ENCODE measurements at places on chromosomes 5 and 9.

DNA sequence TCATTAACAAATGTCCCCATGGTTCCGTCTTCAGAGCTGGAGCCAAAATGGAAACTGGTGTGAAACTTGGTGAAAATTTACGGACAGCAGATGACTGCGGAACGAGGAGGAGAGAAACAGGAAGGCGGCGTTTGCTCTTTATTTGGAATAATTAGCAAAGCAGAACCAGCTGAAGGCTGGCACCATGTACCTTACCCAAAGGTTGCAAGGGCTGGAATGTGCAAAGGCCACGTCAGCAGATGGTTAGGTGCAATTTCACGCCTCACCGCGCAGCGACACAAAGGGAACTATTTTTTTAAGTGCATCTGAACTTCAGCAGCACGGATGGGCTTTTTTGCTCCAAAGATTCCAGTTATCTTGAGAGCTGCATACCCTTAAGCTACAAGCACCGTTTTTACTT, 127.4 kb downstream of the COL23A1 start:
- DNase-seq: no peak

DNA sequence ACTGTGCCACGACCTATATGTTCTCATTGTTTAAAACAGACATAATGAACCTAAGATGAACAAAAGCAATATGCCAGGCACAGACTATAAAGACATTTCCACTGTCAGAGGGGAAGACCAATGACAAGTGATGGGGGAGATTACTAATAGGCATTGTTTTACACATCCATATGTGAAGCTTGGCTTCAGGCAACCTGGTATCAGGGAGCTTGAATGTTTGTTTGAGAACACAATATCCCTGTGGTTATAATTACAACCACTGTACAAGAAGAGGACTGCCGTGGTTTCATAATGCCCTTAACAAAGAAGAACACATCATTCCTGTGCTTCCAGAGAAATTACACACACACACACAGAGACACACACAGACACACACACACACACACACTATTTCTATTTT, 385.7 kb downstream of the BNC2 start:
- DNase-seq: no peak

GRCh38 chr9:124797343-124798103, 20.6 kb downstream of the OLFML2A start:
- no peak for DNase-seq

- no peak for DNase-seq
Measured at GRCh38 chr5:69092969-69093368, 845 bp upstream of the SLC30A5 start.

DNA sequence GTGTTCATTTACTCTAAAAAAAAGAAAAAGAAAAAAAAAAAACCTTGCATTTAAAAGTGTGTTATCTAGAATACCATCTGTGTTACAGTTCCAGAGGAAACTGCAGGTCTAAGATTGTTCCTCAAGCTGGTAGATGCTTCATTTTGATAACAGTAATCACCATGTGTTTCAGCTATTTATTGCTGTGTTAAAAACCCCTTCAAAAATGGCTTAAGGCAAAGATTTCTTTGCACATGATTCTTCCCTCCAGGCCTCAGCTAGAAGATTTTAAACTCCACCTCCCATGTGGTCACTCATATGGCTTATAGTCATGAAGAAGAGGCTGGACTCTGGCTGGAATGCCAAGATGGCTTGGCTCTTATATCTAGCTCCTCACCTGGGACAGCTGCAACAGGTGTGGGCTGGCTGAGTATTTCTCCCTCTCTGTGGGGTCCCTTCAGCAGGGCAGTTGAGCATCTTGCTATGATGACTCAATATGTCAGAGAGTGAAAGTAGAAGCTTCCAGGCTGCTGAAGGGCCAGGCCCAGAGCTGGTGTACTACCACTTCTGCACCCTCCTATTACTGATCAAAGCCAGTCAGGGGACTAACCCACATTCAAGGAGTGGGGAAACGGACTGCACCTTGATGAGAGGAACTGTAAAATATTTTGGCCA, 920.4 kb upstream of the DMAC1 start:
- no peak for DNase-seq

DNA sequence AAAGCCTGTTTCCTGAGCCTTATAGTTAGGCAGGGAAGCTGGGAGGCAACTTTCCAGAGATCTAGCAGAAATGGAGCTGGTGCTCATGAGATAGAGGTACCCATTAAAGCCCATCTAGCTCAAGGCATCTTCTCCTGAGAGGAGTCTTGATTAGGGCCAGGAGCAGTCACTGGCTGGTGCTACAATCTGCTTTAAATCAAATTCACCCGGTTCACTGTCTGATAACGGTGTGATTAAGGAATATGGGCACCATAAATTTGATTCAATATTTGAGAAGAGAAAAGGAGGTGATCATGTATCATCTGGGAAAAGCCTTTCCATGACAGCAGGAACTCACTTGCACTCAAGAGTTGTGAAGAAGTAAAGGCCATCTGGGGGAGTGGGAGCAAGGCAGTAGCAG, 23.9 kb upstream of the NR5A1 start:
- DNase-seq: no peak

- no peak for DNase-seq
Measured at GRCh38 chr5:10480237-10480985, 38.7 kb downstream of the ROPN1L start.

DNA sequence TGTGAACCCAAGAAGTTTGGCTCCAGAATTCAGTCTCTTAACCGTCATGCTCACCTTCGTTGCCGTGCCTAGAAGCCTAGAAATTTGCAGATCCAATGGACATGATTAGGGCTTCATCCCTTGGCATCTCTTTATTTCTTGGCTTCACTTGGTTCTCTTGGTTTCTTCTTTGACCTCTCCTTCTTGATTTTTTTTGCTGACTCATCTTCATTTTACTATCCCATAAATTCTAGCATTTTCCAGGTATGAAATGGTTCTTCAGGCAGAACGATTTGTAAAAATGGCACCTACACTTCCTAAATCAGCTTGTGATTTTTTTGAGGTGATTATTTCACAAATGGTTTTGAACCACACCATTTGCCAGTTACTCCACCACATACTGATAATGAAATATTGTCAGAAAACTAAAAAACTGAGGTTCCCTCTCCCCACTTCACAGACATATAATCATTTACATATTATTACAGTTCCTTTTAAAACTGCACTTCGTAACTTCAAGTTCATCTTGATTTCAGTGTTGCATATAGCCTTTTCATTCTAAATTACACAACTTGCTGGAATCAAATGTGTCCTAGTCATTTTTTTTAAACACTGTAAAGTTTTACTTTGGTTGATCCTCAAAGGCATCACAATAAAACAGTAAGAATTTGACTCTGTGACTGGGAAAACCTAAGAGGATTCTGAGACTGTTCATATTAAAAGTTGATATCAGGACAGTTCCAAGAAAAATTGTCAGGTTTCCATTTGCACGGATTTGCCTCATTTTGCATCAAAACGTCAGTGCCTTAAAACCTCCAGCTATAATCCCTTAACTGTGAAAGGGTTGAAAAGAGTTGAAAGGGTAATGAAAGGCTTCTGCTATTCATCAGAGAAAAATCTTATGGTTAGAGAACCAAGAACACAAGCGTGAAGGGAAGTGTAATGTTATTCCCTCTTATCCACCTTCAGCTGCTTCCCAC, 8.9 kb upstream of the NREP start:
- no peak for DNase-seq

GRCh38 chr5:173903396-173904140, 15.4 kb downstream of the CPEB4 start:
- no peak for DNase-seq

- DNase-seq: no peak
Measured at GRCh38 chr5:160702934-160703333, 149.1 kb downstream of the ATP10B start.

DNA sequence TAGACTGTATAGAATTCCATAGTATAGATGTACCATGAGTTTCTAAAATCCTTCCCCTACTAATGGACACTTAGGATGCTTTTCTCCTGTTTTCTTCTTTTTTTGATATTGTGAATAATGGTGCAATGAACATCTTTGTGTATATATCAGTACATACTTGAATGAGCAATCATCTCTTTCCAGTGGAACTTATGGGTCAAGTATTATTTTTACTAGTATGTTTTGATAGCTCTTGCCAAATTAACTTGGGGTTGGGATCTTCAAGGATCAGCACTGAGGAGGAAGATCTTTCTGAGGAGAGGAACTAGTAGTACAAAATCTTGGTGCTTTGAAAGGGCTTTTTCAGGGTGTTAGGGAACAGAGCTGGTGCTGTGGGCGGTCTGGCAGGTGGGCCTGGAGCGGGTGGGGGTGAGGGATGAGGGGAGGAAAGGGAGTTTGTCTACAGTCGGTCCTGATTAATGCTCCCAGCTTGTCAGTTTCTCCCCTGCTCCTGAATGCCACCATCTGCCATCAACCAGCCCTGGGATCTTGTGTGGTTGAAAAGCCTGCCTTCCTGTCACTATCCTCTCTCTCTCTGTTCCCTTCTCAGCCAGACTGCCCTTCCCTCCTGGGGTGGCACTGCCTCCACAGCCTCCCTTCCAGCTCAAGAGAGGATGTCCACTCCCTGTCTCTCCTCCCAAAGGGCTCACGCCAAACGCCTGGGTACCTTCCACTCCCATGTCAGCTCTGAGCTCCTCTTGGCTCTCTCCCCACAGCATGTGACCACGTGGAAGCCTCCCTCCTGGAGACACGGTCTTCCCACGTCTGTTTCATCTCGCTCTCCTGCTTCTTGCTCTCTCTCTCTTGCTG, 185.9 kb downstream of the DAB2IP start:
- no peak for DNase-seq

DNA sequence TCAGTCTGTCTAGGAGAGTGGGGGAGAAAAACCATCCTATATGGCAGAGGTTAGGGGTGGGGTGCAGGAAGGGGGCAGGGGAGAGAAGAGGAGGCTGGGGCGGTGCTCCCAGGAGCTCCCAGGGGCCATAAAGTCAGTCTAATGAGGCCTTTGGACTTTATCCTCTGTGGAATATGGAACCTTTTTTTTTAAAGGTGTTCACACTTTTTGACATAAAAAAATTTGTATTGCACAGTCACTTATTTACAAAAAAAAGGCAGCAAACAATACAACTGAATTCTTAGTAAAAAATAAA, 51.9 kb upstream of the SYNPO start:
- DNase-seq: no peak

DNA sequence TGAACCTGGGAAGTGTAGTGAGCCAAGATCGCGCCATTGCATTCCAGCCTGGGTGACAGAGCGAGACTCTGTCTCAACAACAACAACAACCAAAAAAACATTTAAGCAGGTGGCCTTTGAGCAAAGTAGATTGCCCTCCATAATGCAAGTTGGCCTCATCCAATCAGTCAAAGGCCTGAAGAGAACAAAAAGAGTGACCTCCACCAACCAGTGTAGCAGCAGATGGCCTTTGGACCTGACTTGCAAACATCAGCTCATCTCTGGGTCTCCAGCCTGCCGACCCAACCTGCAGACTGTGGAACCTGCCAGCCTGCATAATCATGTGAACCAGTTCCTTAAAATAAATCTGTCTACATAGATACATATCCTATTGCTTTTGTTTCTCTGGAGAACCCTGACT, 7.5 kb downstream of the FRRS1L start:
- DNase-seq: no peak

GRCh38 chr5:131563434-131564228, 71.4 kb downstream of the RAPGEF6 start:
- DNase-seq: no peak

DNA sequence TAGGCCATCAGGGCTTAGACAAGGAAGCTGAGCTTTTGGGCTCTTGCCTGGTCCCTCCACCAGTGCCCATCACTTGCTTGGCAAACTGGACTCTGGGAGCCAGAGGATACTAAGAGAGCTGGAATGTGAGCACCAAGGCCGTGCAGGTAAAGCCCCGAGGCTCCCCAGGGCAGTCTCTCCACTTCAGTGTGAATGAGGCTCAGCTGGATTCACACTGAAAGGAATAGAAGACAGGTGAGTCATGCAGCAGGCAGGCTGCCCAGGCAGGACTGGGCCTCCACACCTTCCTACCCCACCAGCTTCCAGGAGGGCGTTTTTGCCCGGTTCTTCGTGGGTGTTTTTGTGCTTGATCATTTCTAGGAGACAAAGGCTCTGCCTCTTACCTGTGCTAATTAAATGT, 7.3 kb upstream of the CTSV start:
- no peak for DNase-seq
